CD4-positive, alpha-beta T cell treated with Interleukin-15 for 1 hour (primary cell): ENCODE measurements at places on chromosomes 2 and 18.

- no peak for DNase-seq
Observed at GRCh38 chr2:181319286-181319685, 137.9 kb upstream of the ITGA4 start.

DNA sequence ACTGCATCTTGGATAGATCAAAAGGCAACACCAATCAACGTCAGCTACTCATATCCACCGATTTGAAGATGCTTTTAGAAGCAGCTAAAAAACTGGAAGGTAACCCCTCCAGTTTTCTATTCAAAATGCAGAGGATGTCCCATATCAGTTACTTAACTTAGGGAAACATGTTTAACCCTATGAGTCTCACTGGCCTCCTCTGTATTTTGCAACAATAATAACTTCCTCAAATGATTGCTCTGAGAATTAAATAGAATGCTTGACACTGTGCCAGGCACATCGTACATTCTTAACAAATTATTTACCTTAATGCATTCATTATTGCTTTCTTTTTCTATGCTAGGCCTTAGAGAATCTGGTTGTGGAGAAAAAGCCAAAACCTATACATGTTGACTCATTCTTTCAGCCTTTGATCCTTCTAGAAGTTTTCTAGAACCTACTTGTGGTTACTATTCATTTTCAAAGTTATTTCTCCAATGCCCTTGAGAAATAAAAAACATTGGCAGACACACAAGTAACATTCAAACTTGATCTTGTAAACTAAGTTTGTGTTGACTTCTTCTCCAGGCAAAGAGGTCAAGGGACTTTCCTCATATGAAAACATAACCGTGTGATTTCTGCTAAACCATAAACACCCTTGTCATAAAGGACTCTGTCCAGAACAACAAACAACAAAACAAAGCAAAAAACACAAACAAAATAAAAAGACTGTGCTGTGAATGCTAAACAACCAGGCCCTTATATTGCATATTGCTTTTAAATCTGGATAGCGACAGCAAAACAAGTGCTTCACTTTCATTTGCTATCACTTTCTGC lies 4.6 kb downstream of the DOCK10 start:
- no peak for DNase-seq

DNA sequence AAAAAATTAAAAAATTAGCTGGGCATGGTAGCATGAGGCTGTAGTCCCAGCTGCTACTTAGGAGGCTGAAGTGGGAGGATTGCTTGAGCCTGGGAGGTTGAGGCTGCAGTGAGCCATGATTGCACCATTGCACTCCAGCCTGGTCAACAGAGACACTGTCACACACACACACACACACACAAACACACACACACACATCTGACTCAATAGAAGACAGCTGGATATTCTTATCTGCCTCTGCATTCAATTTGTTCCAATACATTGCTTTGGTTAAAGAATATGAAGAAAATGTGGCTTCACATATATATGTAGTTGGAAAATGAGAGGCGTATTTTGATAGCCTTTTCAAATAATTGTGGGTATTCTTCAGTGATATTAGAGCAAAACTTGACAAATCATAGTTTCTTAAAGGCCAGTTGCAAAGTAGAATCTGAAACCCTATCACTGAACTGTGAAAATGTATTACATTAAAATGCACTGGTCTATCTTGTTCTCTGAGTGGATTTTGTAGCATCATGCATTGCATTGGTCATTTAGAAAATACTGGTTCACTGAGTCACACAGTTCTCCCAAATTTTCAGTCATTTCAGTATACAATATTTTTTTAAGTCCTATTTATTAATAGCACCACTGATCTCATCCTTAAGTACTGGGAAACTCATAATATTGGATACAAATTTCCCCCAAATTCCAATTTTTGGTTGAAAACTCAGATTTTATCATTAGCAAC lies 140.9 kb downstream of the MCFD2 start:
- DNase-seq: no peak

- DNase-seq: no peak
Observed at GRCh38 chr18:48750485-48751175, 200.1 kb downstream of the SMAD7 start.

DNA sequence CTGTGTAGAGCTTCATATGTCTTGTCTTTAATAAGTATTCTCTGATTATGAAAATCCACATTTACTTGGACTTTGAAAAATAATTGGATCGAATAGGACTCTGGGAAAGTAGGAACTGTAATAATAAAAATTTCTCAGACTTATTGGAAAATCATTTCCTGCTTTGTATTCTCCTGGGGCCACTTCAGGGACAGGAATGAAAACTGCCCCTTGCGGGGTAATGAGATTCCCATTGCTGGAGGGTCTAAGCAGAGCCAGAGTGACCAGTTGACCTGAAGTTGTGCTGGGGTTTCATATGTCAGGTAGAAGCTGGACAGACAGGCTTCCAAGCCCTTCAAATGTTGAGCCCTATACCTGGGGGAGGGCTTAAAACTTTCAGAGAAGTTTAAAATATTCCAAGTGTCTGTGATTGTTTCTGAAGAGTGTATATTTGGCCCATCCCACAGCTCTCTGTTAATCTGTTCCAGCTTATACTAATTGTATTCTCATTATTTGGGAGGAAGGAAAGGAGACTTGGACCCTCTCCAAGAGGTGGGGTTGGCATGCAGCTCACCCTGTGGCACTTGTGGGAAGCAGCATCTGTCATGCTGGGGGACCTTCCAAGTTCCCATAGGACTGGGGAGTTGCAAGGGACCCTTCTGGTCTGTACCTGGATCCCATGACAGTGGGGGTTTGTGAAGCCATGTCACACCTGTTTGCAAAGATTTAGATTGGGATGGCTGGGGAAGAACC lies 268.7 kb upstream of the ATP5MC3 start:
- DNase-seq: no peak

DNA sequence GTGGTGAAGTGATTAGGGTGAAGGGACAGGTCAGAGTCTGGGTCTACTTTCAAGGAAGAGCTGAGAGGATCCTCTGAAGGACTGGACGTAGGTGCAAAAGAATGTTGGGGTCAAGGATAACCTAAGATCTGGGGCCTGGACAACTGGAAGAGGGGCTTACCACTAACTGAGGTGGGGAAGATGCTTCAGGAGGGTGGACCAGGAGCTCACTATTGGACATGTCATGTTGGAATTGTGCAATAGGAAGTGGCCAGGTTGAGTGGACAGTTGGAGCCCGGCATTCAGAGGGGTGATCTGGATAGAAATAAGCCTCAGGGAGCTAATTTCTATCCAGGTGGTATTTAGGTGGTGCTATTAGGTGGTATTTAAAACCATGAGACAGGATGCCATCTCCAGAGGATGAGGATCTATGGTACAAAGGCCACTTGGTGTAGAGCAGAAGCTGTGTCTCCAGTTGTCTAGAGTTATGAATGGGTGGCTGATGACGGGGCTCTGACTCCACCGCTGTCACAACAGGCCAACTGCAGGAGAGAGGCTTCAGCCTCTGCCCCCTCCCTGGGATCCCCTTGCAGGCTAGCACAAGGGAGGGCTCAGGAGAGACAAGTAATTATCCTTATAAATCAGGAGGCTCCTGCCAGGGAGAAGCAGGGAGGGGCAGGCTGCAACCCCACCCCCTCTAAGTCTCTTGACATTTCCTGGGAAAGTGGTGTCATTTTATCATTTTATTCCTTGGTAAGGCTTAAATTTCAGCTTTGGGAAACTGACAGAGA lies 158.0 kb downstream of the SMAD7 start:
- no peak for DNase-seq
